NCI-H774 (cell line): ENCODE measurements at places on chromosomes 2 and 18.

GRCh38 chr2:100561191-100561590, 1.6 kb upstream of the PDCL3 start:
- DNase-seq, result no peak

- DNase-seq, result no peak
Measured at GRCh38 chr18:58784601-58785137, 80.0 kb upstream of the ZNF532 start.

DNA sequence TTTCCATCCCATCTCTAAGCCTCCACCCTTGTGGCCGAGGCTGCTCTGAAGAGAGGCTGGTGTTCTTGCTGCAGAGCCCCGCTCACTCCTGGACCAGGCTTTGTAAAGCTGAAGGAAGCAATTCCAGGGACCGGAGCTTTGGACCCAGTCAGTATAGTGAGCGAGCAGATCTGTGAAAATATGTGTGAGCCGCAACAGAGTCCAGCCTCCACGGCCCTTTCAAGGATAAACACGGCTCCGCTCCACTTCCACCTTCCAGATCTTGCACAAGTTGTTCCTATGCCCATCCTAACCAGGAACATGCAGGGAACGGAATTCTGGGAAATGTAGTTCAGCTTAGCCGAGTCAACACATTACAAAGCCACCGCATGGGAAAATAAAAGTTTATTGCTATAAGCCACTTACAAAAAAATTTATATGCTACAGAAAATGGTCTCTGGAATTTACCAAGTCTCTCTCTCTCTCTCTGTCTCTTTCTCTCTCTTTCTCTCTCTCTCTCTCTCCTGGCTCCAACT, 151.7 kb upstream of the ZNF521 start:
- no peak for DNase-seq

DNA sequence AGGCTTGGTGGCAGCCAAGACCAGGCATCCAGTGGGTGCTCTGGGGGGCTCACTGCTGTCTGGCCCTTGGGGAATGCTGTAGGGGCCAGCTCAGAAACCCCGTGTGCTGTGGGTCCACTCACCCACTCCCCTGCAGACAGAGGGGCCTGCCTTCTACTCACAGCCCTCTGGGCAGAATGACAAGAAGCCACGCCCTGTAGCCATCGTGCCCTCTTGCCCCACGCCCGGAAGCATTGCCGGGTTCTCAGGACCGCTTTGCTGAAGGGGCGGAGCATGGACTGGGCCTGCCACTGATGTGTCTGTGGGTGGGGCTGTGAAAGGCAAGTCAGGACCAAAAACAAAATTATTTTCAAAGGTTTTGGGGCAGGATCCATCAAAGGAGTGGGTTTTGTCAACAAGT, 27.8 kb downstream of the GLI2 start:
- no peak for DNase-seq

GRCh38 chr2:85806358-85807118, 52.7 kb downstream of the ATOH8 start:
- no peak for DNase-seq

DNA sequence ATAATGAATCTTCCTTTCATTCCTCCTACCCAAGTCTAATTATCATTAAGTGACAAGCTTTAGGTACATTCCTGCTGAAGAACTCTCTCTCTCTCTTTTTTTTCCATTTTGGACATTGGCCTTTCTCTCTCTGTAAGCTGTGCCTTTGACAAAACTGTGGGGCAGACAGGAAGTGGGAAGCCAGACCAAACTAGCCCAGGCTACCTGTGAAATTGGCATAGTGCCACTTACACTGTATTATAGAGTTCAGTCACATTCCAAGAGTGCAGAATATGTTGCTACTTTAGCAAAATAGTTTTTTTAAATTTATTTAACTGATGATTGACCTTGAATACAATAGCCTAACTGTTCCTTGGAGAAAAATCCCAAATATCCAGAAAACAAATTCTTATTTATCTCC, 381.5 kb upstream of the ETAA1 start:
- DNase-seq, result no peak

- DNase-seq, result no peak
Measured at GRCh38 chr2:121570667-121571055, 40.0 kb downstream of the RNU4ATAC start.

DNA sequence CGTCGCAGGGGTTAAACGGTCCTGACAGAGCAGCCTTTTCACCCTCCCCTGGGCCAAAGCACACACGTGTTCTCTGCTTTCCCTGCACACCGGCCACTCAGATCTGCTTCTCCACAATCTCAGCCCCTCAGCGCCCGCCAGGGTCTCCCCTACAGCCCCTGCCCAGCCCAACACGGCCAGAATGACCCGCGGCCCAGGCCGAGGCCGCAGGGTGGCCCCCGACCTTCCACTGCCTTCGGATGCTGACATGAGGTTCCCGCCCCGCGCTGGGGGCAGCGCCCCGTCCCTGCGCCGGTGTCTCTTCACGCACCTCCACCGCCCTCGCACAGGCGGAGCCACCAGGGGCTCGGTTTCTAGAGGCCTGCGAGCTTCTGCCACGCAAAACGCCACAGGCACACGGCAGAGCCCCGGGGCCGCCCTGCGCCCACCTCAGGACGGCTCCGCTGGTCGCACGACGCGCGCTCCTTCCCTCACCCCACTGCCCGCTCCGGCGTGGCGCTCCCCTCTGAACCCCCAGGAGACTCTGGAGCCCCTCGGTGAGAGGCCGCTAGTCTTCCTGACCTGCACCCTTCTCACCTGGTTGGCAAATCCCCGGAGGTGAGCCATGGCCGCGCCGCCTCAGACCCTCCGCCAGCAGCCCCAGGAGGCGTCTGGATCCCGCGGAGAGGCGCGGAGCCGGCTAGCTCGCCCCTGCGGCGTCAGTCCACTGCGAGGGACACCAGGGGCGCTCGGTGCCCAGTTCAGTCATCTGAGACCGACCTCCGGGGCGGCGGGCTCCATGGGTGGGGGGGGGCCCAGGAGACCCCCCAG, 749 bp downstream of the STK25 start:
- DNase-seq, result no peak

GRCh38 chr2:95799892-95800291, 191.7 kb downstream of the ANKRD36C start:
- no peak for DNase-seq

DNA sequence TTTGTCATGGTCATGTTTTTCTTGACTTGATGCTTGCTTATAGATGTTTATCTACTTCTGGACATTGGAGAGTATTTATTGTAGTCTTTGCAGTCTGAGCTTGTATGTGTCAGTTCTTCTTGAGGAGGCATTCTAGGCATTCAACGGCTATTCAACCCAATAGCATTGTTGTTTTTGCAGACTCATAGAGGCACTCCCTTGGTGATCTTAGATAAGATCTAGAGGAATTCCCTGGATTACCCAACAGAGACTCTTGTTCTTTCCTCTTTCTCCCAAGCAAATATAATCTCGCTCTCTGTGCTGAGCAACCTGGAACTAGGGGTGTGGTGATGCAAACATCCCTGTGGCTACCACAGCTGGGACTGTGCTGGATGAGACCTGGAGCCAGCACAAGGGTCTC, 40.4 kb downstream of the SYT4 start:
- no peak for DNase-seq

DNA sequence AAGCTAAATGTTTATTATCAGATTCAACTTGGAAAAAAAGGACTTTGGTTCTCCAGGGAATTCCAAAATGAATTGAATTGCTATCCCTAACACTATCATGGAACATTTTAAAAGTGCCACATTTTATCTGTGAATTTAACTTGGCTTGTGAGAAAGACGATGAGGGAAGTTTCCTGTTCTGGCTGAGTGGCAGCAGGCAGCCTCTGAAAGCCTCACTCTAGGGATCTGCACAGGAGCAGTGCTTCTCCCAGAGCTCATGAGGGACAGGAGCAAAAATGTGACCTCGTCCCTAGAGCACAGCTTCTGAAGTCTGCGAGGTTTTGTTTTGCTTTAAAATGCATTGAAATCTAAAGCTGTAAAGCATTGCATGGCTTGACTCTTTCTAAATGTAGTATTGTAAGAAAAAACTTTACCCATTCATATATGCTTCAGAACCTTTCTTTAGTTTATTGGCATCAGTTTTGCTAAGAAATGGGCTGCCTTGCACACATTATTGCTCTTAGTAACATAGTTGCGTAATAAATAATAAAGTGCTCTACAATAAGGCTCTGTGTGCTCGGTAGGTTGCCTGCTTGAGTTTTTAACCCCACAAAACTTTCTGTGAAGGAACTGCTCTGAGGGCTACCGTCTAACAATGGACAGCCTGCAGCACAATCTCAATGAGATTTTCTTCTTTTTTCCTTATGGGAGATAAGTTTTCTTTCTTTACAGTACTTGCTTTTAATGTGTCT, 136.2 kb upstream of the CDCA7 start:
- DNase-seq, result no peak

DNA sequence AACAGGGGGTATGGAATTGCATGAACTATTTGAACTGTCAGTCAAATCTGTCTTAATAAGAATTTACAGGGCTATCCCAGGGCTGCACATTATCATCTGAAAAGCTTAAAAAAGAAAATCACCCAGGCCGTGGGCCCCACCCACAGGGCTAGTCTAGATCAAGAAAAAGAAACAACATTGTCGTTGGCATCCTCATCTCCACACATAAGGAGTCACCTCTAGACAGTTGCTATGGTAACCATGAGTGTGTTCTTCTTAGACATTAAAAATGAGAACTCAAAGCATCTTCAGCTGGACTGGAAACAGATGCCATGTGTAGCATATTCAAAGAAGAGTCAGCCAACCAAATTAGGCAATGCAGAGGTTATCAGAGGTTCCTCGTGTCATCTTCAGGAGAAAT, 72.3 kb upstream of the CPO start:
- no peak for DNase-seq
